ENCODE measurements at places on chromosomes 4 and X. TPM values are rescaled to one million over a fixed set of nuclear protein-coding genes. Genes with fewer than 3 reads are reported as not detected.

Gene ARHGEF6
- 0.10 TPM for polyA plus RNA-seq

DNA sequence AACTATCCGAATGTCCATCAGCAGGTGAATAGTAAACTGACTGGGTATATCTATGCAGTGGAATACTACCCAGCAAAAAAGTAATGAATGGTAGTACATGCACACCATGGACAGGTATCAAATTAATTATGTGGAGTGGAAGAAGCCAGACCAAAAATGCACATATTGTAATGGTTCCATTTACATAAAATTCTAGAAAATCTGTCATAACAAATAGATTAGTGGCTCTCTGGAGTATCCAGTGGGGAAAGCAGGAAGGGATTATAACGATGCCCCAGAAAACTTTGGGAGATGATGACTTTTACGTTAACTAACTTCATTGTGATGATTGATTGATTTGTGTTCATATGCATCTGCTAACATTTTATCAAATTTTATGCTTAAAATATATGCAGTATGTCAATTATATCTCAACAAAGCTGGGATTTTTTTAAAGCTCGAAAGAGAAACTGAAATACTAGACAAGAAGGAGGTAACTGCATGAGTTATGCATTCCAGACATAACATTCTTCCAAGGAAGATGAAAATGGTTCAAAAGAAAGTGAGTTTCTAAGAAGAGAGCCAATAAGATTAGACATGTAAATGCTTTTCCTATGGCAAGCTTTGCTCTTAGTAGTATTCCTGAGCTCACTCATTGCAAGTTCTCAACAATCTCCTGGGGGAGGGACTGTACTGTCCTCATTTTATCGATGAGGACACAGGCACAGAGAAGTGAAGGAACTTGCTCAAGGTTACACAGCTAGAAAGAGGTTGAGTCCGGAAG, 58.6 kb upstream of the MSX1 start:
- no peak for DNase-seq

GRCh38 chr4:186644311-186644638, 79.4 kb downstream of the FAT1 start:
- DNase-seq, result no peak

- DNase-seq, result peak; percentile 65
Measured at GRCh38 chrX:154040307-154040756, 20.6 kb upstream of the IRAK1 start.

Gene PDZD4
- 0.23 TPM for polyA plus RNA-seq

GRCh38 chrX:55135171-55135570, 46.4 kb downstream of the PAGE2 start:
- DNase-seq, result peak; percentile 8

Gene CASP6
- polyA plus RNA-seq, result 45.4 TPM

DNA sequence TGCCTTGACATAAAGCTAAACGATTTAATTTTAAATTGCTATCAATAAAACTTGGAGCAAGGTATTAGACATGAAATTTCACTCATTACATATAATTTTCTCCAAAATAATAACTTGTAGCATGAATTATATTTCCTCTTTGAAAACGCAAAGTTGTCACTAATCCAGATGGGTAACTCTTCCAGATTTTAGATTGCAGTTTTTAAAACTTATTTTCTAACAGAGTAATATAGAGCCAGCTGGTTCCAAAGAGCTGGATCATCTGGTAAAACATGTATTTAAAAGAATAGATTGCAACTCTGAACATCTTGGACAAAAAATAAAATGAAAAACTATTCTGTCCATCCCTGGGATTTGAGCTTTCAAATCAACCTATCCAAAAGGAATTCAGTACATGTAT, 238.2 kb upstream of the INTU start:
- DNase-seq, result no peak

- peak; percentile 60 for DNase-seq
Measured at GRCh38 chr4:37628977-37629609, 57.1 kb downstream of the RELL1 start.

DNA sequence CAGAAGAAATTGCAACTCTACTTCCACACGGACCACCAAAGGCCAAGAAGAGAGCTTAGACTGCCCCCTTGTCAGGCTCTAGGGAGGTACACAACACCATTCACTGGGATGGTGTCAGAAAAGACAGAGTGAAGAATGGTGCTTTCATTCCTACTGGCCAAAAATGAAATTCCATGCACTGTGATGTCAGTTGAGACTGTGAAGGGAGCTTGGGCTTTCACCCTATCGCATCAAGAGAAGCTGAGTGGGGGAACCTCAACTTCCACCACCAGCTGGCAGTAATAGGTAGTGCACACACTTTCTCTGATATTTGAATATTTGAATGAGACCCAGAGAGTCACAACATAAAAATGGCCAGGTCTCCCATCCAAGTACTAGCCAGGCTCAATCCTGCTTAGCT, 65.9 kb downstream of the ZNF711 start:
- DNase-seq, result no peak

DNA sequence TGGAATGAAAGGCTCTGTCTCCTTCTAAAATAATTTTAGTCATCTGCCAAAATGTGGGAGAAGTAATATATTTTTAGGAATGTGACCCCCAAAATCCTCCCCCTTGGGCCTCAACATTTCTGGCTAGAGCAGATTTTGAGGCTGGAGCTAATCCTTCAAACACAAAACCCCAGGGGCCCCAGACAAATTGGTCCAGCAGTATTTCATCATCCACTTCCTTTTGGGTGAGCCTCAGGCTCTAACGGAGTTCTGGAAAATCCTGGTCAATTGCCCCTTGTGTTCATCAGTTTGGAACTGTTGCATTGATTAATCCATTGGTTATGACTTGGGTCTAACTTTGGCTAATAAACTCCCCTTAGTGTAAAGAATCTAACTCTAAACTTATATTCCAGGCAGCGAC, 67.4 kb upstream of the PCDH19 start:
- DNase-seq, result no peak

DNA sequence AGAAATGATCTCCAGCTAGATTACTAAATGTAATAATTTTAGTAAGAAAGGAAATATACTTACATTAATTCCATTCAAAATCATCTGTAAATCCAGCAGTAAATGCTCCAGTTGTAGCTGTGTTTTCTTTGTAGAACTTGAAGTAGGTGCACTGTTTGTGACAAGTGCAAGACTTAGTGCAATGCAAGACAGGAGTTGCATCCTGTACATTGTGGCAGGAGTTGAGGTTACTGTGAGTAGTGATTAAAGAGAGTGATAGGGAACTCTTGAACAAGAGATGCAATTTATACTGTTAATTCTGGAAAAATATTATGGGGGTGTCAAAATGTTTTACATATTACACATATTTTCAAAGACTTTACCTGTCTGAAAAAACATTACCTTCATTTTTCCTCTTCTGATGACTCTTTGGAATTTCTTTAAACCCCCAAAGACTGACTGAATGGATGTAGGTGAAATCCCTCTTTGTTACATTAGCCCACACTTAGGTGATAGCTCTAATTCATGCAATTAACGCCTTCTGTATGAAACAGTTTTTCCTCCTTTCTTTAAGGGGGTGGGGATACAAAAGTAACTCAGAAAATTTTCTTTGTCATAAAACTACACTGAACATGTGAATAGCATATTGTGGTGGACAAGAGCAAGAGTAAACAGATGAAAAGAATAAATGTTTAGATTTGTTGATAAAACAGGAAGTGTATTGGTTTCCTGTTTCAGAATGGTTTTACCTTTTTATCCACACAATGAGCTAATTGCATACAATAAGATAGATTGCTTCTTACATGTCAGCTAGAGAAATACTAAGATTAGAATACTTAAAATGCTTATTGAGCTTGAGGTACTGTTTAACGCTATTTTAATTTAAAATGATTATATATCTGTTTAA, at the start of gene IL2:
IL2 (minus strand) TSS at position 495 of the 886 bp plus-strand sequence; CDS start at position 210, 285 bp downstream.
- DNase-seq, result no peak

GRCh38 chr4:101921370-101921769, 130.8 kb downstream of the BANK1 start:
- no peak for DNase-seq

DNA sequence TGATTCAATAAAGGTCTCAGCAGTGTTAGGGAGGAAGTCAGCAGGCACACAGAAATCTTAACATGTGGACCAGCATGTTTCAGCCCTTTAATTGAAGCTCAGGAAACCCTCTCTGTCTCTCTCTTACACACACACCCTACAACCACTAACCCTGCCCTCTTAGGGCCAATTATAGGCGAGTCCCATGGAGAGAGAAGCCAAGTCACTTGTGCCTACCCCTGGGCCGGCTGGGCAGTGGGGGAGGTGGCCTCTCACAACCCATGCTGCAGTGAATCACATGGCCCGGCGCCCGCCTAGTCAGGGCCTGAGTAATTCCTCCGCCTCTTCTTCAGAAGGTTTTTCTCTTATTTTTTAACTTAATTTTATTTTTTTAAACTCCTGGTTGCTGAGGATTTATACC, 3.7 kb downstream of the FGD1 start:
- no peak for DNase-seq

DNA sequence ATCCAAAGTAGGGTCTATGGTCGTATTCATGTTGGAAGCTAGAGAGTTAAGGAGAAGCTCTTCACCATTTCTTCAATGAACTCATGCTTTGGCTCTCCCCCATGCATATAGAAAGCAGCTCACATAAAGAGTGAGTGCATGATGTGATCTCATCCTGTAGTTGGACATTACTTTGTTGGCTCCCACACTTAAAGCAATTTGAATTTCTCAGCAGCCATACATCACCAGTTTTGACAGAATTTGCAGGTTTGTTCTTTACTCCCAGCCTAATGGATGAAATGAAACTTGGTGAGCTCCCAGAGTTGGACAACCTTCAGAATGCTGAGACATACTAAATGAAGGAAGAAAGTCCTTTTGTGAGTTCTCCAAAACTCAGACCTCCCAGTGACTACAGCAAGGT, 613.5 kb downstream of the IQCM start:
- DNase-seq, result no peak

DNA sequence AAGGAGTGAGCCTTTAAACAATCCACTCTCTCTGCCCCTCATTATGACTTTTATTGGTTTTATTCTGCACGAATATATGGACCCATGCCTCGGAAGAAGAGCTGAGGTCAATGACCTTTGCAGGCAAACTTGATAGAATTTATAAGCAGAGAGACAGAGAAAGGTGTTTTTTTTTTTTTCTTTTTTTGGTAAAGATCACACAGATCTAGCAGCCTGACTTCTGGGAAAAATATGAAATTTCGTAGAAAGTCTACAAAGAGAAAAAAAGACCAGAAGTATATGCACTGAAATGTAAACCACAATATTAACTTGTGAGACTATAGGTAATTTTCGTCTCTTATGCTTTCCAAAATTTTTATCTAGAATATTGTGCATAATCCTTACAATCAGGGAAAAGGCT, 61.6 kb downstream of the LEF1 start:
- no peak for DNase-seq

GRCh38 chr4:138902705-138903104, 112.9 kb upstream of the NOCT start:
- no peak for DNase-seq

Gene HOPX
- 0.07 TPM for polyA plus RNA-seq

Gene TLR10
- polyA plus RNA-seq, result not detected

DNA sequence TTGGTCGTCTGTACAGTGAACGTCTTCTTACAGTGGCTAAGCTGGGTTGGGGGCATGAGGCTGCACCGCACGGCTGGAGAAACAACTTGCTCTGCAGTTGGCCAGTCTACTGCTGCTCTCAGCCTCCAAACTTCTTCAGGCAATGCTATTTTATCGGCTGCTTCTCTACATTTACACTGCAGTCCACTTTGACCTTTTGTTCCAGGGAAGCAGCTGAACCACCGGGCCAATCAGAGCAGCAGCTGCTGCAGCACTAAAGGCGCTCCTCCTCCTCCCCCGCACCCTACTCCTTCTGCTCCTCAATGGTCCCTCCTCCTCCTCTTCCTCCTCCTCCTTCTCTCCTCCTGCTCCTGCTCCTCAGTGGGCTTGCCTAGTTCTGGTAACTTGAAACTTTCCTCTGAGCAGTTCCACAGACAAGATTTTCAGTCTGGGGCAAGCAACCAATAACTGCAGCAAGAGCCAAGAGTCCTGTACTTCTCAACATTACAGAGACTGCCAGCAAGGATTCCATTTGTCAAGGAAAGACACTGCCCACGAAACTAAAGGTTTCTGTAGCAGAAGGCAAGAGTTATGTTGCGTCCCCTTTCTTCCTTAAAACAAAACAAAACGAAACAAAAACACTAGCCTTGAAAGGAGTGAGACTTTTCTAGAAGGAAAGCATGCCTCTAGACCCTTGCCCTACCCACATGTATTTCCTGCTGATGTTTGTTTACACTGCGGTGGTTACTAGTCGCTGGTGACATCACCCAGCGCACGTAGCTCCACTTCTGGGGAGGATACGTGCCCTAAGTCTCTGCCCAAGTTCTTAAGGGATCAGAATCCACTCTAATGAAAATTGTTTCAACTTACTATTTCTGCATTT, 125.7 kb upstream of the NAP1L5 start:
- DNase-seq, result peak; percentile 83

DNA sequence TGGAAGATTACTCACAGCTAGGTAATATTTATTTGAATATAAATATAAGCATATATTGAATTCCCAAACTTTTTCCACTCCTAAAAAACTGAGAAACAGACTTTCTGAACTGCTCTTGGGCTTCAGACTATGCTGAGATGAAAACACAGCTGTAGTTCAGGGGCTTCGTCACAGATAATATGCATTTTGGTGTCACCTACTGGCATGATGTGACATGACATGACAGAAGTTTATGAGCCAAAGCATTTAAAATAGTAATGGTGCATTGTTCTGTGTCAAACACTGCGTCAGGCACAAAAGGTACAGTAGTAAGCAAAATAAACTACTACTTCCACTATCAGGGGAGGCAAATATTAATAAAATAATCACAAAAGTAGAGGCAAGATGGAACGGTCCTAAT, 171.3 kb downstream of the BTC start:
- DNase-seq, result peak; percentile 52

DNA sequence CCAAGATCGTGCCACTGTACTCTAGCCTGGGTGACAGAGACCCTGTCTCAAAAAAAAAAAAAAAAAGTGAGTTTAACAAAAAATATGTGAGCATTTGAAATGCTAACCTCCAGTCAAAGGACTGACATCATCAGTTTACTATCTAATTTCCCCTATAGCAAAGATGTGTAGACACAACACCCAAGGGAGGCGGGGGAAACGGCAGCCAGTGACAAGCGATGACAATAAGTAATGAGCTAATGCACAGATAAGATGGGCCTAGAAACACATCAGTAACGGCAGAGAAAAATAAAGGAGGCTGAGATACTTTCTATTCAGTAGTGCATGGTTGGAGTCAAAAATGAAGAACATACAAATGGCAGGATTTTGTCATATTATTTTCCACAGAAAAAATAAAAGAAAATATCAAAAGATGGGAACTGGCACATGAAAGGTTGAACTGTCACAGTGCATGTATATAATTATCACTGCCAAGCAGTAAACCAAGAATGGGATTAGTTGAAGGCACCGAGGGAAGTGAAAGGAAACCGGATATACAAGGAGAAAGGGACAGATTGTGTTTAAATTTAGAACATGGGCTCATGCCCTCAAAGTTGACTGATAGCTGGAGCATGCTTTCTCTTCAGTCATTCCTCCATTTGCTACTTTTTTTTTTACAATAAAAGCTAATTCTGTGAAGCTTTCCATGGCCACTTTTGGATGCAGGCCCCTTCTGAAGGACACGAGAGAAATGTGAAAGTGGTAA, 41.8 kb downstream of the IGFBP7 start:
- DNase-seq, result no peak
